Epithelial cell of prostate (primary cell): ENCODE measurements at places on chromosomes 12 and 14.

DNA sequence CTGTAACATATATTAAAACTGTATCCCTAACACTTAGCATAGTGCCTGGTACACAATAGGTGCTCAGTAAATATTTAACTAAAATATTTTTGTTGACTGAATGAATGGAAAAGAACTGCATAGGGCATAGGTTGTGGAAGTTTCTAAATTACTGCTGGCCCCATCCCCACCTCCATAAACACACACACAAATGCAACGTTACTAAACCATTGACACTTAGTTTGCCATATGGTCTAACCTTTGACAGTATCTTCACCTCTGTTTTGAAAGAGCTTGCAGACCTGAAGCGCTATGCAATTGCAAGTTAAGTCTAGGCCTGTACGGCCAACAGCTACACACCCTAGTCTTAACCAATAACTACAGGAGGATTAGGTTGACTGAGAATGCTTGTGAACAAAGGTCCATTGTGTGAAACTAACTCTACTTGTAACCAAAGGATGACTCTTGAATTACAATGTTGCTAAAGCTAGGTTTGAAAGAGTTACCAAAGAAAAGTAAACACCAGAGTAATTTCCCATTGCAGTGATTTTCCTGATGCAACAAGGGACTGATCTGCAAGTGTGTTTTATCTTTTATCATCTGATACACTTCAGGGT lies 924 bp upstream of the MANSC1 start:
- DNase-seq: peak; percentile 93

GRCh38 chr12:85274315-85274651 lies 5.7 kb upstream of the ALX1 start:
- DNase-seq: no peak

DNA sequence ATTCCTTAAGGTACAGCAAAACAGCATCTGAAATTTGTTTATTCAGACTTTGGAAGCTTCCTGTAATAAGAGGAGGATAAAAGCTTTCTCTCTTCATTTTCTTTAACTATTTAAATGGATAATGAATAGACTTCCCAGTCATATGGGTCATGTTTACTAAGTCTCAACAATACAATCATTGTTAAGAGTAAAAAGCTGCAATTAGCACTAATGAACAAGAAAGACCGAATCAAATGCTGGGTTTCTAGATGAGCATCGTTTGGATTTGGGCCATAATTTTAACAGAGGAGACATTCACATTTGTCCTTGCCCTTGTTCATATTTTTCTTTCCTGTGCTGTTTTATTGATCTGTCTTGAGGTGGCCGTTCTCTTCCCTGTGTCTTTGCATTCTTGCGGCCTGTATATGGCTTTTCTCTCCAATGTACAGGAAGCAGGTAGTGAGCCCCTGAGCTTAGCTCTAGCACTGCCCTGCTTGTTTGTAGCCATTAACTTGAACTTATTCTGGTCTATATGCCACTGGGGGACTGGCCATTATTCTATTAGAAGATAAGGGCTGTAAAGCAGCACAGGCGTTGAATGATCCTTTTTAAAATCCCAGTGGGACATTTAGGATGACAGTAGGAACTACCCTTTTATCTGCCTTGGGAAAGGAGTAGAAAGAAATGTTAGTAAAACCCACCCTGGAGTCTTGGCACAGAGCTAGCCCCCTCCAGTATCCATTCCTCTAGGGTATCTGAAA lies 34.6 kb downstream of the ABHD12B start:
- DNase-seq: no peak

GRCh38 chr14:54683882-54684794 lies 117.2 kb downstream of the SAMD4A start:
- DNase-seq: no peak

GRCh38 chr12:26112703-26113147 lies 12.1 kb downstream of the BHLHE41 start:
- no peak for DNase-seq

- no peak for DNase-seq
Measured at GRCh38 chr12:88801227-88802095, 221.2 kb upstream of the KITLG start.

DNA sequence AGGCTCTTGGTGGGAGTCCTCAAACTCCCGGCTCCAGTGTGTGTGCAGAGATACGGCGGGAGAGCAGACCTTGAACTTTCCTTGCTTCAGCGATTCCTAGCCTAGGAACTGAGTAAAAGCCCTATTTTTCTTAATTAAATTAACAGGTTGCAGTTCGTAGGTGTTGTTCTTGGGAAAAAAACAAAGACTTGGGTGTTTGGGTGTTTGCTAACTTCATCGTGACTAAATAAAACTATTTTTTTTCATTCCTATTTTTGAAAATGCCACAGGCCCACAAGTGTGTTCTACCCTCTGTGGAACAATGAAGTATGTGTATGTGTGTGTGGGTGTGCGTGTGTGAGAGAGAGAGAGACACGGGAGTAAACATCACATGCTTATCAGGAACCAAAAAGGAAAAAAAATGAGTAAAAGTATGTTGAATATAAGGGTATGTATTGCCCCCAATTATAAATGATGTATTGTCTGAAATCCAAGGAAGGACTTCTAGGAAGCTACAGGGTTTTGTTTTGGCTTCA lies 651 bp downstream of the TMEM117 start:
- DNase-seq: no peak

GRCh38 chr12:72207079-72207478 lies 65.1 kb upstream of the TRHDE start:
- DNase-seq: no peak

- DNase-seq: no peak
Measured at GRCh38 chr12:89770391-89770790, 61.8 kb upstream of the ATP2B1 start.

GRCh38 chr14:88552876-88553275 lies 1.9 kb downstream of the PTPN21 start:
- no peak for DNase-seq

DNA sequence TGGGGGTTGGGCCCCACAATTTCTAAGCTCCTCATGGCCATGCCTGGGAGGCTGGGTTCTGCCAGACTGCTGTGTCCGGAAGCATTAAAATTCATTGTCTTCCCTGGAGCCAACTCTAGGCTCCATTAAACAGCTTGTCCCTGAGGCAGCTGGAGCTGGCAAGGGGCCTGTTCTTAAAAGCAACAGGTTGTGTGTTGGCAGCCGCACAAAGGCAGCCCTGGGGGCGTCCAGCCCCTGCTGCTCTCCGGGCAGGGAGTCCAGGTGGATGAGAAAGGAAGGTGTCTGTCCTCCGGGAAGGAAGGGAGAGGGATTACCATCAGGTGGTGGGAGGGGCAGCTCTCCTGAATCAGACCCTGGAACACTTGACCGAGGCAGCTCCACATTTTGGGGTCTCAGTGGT lies 98.9 kb downstream of the CHST11 start:
- no peak for DNase-seq

DNA sequence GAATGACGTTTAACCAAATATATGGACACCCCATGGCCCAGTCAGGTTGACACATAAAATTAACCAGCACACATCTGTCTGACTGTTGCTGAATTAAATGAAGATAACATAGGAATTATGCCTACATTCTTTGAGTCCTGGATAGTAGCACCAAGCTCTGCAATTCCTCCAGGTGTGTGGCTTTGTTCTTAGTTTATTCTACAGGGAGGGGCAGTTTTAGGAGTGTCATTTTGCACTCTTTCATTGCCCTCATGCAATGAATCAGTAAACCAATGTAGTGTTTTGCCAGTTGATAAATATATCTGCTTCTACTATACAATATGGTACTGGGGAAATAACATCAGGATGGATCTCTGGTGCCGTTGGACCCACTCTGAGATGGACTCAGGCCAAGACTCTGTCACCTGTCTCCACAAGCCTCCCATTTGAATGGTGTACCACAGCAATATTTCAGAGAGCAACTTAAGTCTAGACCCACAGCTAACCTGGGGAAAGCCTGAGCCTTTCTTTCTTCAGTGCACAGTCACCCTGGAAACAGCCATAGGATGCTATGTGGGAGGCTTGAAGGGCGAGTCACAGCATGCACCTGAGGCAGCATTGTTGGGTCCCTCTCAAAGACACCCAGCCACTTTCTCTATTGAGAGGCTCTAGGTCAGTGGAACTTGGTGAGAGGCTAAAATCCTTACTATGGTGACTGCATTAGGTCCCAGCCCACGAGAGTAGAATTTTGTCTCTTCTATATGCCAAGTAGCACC lies 73.2 kb downstream of the ANO4 start:
- DNase-seq: no peak

DNA sequence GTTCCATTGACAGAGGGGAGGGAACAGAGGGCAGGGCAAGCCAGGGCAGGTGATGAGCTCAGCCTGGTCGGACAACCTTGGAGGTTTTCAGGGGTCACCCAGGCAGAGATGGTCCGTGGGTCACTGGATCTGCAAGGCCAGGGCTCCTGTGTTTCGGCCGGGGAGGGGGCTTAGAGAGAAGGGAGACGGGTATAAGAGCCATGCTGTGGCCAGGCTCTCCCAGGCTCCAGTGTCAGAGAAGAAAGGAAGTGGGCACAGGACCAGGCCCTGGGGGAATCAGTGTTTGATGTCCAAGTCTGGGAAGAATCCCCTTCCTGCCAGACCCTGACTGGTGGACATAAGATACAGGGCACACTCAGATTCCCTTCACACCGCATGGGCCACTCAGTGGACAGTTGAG lies 36.9 kb downstream of the DIO3 start:
- DNase-seq: no peak

GRCh38 chr14:100294213-100294962 lies 11.9 kb downstream of the SLC25A29 start:
- DNase-seq: no peak

DNA sequence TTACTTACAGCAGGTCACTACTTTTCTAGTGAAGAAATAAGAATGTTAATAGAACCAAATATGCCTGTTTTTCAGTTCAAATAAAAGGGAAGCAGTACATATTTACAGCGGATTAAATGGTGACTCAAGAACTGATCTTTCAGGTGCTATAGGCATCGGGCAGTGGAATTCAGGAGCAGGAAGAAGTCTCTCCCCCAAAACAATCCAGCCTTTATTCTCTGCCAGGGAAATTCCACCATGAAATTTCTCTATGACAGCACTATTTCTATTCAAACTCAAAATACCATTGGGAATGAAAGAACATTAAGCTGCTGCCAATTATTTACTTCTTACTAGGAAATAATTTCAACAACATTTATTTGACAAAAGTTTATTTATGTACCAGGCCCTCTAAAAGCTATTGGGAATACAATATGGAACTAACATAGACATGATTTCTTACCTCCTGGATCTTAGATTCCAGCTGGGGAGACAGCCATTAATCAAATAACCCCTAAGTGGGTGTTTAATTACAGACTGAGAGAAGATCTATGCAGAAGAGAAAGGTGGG lies 60.3 kb upstream of the KRR1 start:
- no peak for DNase-seq

- no peak for DNase-seq
Measured at GRCh38 chr12:32828552-32828951, 68.0 kb downstream of the PKP2 start.

- peak; percentile 43 for DNase-seq
Measured at GRCh38 chr14:24273422-24273998, 2.1 kb upstream of the RABGGTA start.

DNA sequence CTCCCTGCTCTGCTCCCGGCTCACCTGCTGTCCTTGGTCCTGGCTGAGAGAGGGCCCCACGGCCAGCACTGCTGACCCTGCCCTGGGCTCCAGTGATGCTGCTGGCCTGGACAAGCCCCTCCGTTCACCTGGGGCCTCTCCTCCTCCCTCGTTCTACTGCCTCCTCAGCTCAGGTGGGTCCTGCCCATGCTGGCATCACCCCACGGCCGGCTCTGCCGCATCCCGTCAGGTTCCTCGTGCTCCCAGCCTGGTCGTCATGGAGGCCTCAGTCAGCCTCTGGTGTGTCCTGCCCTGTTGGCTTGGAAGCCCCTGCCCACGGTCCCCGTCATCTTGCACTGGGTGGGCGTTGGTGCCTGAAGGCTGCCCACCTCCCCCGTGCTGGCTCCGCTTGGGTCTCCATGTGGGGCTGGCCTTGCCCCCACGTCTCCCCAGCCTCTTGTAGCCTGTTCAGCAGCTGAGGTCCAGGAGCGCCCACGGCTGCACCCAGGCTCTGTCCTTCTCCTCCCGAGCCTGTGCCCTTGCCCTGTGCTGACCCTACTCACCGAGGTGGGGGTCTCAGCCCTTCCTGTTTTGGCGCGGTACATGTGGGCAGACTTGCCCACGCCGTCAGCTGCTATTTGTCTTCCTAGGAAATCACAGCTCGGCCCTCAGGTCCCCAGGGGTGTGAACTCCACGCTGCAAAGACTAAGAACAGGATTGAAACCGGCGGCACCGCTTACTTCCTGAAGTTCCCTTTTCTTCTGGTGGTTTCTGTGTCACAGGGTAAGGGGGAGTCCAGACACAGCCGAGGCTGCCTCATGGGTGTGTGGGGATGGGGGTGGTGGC lies 121.6 kb downstream of the TMEM121 start:
- DNase-seq: no peak

DNA sequence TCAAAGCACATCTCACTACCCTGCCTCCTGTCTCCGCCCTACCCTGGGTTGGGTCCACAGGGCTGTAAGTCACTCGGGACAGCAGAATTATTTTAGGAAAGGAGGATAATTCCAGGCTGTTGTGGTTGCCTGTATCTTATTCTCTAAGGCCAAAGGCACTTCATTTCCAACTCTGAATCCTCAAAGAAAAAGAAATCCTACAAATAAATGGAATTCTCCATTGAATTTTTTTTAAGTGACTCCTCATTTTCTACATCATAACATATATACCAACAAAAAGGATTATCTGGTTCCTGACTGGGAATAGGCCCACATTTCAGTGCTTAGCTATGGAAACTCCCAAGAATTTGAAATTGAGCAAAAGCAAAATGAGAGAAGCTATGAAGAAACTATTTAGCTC lies 186.4 kb downstream of the ITPR2 start:
- DNase-seq: no peak

- DNase-seq: no peak
Measured at GRCh38 chr12:12912711-12913110, 21.3 kb downstream of the GPRC5A start.

- DNase-seq: no peak
Measured at GRCh38 chr12:39378341-39378740, 64.6 kb downstream of the KIF21A start.

GRCh38 chr12:76864791-76865400 lies 13.9 kb downstream of the CSRP2 start:
- no peak for DNase-seq

DNA sequence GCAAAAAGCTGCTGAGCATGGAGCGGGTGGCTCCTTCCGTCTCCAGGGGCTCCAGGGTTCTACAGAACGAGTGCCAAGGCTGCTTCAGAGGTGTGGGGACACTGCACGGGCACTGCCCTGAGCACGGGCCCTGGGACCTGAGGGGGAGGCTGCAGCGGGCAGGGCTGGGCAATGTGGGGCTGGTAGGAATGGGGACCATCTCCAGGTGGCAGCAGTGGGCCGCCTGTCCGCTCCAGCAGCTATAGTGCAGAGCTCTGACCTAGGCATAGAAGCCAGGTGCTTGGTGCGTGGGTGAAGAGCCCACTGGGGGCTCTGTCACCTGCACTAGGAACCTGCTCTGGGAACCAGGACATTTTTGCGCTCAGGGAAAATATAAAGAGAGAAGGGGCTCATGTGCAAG lies 22.3 kb downstream of the HDAC7 start:
- DNase-seq: no peak
